ENCODE measurements at places on chromosomes 3 and 15. TPM values are rescaled to one million over a fixed set of nuclear protein-coding genes. Genes with fewer than 3 reads are reported as not detected.

GRCh38 chr15:35379972-35380371 is 166.0 kb downstream of the DPH6 start:
- DNase-seq = no peak

SAMD7 gene
- polyA plus RNA-seq = not detected

UPK1B gene
- not detected for polyA plus RNA-seq

DNAH12 gene
- polyA plus RNA-seq = 0.22 TPM
